ENCODE measurements at places on chromosomes 2 and 18.

DNA sequence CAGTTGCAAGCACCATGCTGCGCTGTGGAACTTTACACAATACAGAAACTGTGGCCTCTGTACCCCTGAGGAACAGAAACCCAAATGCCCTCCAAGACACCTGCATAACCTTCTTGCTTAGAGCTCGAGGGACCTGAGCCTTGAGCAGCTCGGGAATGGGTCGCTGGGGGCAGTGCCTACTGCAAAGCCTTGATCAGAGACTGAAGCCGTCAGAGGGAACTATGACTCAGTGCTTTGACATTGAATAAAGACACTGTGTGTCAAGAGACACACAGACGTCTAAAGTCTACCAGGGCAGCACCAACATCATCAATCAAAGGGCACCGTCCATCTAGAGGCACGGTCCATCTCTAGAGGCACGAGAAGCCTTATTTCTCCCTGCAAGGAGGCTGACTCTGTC is 30.6 kb downstream of the GPR45 start:
- no peak for DNase-seq

DNA sequence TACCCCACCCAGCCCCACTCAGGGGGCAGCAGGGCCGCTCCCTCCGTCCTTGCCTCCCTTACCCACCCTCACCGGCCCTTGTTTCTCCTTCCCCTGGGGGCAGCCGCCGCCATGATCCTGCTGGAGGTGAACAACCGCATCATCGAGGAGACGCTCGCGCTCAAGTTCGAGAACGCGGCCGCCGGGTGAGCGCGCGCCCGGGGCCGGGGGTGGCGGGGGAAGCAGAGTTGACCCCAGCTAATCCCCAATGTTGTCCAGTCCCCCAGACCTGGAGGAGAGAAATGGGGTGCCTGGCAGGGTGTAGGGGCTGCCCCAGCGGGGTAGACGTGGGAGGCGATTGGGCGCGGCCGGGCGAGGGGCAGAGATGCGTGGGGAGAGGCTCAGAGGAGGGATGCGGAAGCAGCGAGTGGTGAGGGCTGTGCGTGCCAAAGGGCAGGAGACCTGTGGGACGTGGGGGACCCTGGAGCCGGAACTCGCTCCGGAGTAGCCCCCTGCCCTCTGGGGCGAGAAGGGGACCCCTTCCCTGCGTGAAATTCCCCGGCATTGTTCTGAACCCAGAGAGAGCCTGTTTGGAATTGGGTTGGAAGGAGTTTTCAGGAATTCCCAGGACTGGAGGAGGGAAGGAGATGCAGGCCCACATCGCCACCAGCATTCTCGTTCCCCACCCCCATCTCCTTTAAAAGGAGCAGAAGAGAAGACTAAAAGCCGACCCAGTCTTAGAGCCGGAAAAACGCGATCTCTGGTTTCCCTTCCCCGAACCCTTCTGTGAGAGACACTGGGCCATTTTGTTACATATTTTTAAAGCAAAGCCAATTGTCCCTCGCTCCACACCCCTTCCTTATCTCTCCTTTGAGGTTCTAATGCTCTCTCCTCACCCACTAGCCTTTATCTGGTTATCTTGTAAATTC is 625 bp downstream of the ARPC2 start:
- DNase-seq = peak; percentile 55

- DNase-seq = no peak
Observed at GRCh38 chr18:61687317-61687716, 205.5 kb downstream of the RNF152 start.

- DNase-seq = no peak
Observed at GRCh38 chr2:102585847-102586404, 33.4 kb upstream of the SLC9A2 start.

GRCh38 chr18:22632191-22632590 is 214.5 kb upstream of the CTAGE1 start:
- DNase-seq = no peak

DNA sequence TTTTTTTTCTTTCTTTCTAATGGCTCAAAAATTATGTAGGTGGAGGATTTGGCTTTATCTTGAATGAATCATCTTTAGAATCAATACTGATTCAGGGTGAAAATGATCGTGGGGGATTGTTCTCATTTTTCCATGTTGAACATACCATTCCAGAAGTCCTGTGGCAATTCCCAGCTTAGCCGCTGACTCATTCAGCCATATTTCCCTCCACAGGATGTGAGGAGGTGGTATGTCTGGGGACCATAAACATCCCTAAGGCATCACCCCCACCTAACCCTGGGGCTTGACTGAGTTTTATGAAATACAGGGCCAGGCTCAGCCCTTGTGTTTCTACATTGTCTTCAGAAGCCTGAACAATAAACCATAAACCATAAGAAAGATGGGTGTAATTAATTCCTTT is 92.7 kb upstream of the FN1 start:
- no peak for DNase-seq

DNA sequence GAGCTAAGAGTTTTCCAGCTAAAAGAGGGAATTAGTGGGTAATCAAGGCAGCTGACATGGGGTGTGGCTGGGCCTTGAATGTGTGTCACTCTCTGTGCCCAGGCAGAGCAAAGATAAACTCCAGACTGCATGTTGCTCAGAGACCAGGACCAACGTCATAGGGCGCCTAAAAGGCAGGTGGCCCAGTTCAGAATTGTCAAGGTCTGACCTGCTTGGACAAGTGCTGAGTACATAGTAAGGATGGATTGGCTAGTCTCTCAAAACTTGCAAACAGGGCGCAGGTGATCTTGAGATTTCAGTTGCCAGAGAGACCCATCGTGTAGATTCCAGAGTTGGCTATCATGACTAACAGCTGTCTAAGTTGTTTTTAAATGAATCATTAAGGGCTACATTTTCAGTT is 19.0 kb downstream of the CLUL1 start:
- DNase-seq = no peak

DNA sequence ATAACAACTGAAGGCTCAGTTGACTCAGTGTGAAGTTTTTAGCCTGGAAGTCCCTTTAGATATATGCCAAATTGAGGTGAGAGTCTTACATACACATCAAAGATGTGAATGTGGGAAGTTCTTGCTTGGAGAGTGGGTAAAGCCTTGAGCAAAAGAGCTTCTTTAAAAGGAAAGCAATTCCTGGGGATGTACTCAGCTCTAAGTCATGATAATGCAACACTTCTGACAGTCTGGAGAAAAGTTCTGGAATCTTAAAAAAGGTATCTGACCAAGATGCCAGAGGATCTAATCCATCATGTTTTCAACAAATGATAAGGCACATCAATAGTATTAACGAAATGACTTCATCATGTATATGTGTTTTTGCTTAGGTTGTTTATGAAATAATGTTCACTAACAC is 351.2 kb downstream of the CDH19 start:
- DNase-seq = no peak

All from stimulated activated CD8-positive, alpha-beta memory T cell treated with anti-CD3 and anti-CD28 coated beads, Interleukin-2, amount 100 ng/mL, for 1 hour (primary cell).